Gastrocnemius medialis (tissue), 4 donors: ENCODE measurements at places on chromosomes 5 and 9. TPM values are rescaled to one million over a fixed set of nuclear protein-coding genes. Genes with fewer than 3 reads are reported as not detected.

C9orf50 gene
- not detected for total RNA-seq

DNA sequence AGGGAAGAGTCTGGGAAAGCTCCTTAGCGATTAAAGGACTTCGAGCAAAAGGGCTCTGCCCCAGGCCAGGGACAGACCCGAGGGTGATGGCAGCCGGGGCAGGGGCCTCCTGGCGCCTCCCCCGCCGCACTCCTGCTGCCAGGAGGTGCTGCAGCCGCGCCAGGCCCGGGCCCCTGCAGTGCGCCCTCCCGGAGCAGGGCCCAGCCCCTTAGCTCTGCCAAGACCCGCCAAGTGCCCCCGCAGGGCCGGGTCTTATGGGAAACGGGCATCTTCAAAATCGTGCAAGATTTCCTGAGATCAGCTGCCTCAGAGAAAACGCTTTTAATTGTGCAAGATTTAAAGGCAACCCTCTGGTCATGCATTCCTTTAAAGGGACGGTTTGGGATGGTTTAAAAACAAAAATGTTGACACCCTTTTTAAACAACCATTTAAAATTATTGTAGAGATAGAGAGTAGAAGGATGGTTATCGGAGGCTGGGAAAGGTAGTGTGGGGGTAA lies 52.4 kb downstream of the CDC14B start:
- peak overlapping the region; percentile 74 for H3K4me3 ChIP-seq
- H3K36me3 ChIP-seq: no peaks in the 10 kb centered on the region
- no peaks in the 10 kb centered on the region for H3K4me1 ChIP-seq
- H3K27ac ChIP-seq: peak overlapping the region; percentile 70
- H3K27me3 ChIP-seq: no peaks in the 10 kb centered on the region

DNA sequence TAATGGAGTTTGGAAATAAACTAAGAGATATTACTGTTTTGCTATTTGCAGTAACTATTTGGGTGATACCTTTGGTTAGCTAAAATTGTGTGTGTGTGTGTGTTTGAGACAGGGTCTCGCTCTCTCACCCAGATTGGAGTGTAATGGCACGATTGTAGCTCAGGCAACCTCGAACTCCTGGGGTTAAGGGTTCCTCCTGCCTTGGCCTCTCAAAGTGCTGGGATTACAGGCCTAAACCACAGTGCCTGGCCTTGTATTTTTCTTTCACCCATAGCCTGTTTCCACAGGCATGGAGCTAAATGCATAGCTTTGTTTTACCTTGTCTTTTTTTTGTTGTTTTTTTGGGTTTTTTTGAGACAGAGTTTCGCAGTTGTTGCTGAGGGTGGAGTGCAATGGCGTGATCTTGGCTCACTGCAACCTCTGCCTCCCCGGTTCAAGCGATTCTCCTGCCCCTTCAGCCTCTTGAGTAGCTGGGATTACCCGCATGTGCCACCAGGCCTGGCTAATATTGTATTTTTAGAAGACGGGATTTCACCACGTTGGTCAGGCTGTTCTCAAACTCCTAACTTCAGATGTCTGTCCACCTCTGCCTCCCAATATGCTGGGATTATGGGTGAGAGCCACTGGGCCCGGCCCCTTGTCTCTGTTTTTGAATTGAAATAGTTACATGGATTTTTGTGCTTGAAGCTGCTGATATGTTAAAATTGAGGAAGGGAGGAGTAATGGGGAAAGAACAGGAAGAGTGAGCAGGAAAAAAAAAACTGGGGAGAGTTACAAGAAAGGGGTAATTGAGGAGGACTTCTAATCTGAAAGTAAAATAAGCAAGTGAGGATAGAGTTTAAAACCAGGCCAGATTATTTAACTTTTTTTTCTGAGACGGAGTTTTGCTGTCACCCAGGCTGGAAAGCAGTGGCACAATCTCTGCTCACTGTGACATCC lies 5.7 kb downstream of the GPBP1 start:
- no peaks in the 10 kb centered on the region for H3K27me3 ChIP-seq
- peak overlapping the region; percentile 62 for H3K27ac ChIP-seq
- H3K4me3 ChIP-seq: peak overlapping the region; percentile 86
- DNase-seq: peak; percentile 42
- peaks cover 8% of the 10 kb centered on the region for H3K36me3 ChIP-seq

DNA sequence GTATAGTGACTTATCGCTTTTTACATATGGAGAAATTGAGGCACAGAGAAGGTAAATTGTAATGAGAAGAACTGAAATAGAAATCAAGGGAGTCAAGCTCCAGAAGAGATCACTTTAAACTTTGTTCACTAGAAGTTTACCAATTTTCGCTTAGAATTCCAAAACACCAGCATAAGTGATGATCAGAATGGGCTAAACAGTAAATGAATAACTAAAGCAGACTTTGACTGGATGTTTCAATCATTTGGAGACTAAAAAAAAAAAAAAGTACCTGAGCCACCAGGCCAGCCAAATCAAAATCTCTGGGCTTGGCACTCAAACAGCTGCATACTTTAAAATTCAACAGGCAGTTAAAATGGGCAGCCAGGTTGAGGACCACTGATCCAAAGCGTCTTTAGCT lies 38.2 kb upstream of the FYB1 start:
- no peak overlapping the region for H3K4me3 ChIP-seq
- H3K27ac ChIP-seq: no peak overlapping the region
- H3K36me3 ChIP-seq: no peaks in the 10 kb centered on the region
- DNase-seq: no peak
- no peaks in the 10 kb centered on the region for H3K4me1 ChIP-seq
- H3K27me3 ChIP-seq: no peaks in the 10 kb centered on the region

GRCh38 chr5:31268256-31268655 lies 74.8 kb downstream of the CDH6 start:
- no peak overlapping the region for H3K4me3 ChIP-seq
- no peaks in the 10 kb centered on the region for H3K27me3 ChIP-seq
- no peak for DNase-seq

- no peaks in the 10 kb centered on the region for H3K27me3 ChIP-seq
- no peaks in the 10 kb centered on the region for H3K36me3 ChIP-seq
Measured at GRCh38 chr9:15837079-15837679, 284.3 kb downstream of the CCDC171 start.

DNA sequence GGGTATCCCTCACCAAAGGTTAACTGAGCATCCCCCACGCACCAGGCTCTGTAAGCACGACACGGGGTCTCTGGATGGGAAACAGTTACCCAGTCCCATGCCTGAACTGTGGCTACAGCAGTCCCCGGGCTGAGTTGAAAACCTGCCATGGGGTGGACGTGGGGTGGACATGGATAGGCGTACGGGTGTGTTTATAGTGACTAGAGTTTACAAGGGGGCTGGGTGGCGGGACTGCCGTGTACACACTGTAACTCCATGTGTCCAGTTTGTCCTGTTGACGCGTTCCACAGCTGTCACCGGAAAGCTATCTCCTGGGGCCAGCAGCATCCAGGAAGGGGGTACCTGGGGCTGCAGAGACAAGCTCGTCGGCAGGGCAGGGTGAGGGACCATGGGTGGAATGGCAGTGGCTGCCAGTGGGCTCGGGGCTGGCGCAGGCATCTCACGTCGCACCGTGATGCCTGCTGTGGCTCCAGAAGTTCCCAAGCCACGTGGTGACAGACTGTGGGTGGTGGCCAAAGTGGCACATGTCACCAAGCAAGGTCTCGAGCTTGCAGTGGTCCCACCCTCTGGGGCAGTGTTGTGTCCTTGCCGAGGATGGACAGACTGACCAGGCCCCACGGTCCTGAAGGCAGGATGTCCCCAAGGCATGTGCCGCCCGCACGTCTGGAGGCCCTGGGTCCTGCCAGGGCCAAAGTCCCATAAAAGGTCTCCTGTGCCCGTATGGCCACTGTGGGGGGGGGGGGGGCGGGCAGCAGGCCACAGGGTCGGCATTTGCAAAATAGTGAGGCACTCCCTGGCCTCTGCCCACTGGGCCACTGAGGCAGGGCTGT lies 29.3 kb upstream of the RNF130 start:
- H3K36me3 ChIP-seq: no peaks in the 10 kb centered on the region
- no peak overlapping the region for H3K4me3 ChIP-seq
- H3K27ac ChIP-seq: no peak overlapping the region
- H3K4me1 ChIP-seq: no peaks in the 10 kb centered on the region
- no peak for DNase-seq
